ENCODE measurements at places on chromosomes 5 and 9.

DNA sequence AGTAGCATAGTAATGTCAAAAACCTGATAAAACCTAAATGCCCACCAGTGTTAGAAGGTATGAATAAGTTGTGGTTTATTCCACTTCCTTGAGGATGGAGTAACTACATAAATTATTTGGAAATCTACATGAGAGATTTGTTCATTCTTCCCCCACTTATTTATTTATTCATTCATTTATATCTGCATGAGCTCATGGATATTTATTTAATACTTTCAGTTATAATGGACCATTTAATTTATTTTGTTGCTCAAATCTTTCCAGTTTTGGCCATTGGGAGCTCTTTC lies 223.8 kb upstream of the S1PR3 start:
- no peak for DNase-seq

- no peak for DNase-seq
These were observed 289.5 kb upstream of the IRX2 start for GRCh38 chr5:3041001-3041400.

DNA sequence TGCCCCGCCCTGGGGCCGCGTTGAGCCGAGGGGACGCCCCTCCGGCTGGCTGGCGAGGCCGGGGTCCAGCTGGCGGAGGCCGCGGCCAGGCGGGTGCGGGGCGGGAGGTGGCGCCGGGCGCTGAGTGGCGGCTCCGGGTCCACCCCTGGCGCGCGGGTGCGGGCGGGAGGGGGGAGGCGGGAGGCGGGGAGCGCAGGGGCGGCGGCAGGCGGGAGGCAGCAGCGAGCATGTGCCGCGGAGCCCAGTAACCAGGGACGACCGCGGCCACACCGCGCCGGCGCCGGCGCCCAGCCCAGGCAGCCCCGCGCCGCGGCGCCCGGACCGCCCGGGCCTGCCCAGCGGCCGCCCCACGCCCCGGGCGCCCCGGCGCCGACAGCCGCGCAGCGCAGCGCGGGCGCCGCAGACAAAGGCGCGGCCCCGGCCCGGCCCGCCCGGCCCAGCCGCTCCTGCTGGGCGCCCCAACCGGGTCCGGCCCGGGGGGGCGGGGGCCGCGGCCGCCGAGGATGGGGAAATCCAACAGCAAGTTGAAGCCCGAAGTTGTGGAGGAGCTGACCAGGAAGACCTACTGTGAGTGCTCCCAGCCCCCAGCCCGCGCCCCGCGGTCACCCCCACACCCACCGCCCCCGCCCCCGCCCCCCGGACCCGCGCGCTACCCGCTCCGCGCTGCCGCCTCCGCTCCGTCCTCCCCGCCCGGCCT lies at the start of gene NCS1:
NCS1 (plus strand) TSS at position 244 of the 697 bp plus-strand sequence; CDS start at position 504, 260 bp downstream.
- DNase-seq, result peak; percentile 36

DNA sequence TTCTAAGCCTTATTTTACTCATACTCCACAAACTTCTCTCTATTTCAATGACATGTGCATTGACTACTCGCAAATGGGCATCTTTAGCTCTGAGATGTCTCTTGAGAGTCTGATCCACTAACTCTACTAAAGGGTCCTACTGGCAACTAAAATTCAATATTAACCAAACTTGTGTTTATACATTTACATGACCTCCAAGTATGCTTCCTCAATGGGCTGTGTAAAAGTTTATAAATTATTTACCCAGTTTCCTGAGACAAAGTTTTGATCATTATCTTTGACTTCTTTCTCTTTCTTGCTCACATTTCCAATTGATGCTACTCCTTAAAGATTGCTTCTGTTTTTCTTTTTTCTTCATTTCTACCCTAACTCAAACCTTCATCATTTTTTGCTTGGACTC lies 510.1 kb upstream of the DAB2 start:
- no peak for DNase-seq

DNA sequence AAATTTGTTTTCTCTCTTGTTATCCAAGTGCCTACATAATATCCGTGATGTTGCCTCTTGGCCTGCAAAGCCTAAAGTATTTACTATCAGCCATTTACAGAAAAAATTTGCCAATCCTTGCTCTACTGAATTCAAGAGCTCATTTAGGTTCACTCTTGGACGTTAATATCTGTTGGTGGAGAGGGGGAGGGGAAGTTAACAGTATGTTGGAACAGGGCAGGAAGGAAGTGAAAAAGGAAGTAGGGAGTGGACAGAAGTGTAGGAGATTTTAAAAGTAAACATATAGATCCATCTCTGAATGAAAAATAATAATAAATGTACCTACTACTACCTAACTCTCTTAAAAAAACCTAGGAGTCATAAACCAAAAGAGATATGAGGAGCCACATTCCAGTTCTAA lies 32.8 kb downstream of the ZNF608 start:
- DNase-seq, result no peak

DNA sequence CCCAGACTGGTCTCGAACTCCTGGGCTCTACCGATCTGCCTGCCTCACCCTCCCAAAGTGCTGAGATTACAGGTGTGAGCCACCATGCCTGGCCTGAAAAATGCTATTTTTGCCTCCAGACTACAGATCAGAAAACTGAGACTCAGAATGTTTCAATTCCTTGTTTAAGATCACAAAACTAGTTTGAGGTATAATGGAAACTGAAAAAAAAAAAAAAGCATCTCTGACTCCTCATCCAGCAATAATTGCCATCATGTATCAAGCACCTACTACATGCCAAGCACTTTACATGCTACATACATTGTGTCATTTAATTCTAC lies 35.6 kb downstream of the PLAC8L1 start:
- DNase-seq, result no peak

Measured in endothelial cell of umbilical vein (primary cell).